ENCODE measurements at places on chromosomes 2 and 18.

DNA sequence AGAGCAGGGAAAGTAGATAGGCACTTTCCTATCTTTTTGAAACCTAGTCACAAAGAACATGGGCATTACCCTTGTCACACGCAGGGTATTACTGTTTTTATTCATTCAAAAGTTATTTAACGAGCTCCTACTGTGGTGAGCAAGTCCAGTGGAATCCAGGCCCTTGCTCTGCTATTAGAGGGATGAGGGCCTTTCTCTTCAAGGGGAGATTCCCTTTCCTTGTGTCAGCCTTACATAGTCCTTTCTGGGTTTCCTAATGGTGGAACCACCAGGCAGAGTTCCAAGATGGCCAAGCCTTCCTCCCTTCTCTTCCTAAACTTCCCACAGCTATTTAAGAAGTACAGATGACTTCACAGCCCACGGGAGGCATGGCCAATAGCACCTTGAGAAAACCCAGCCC lies 64.6 kb downstream of the SPTBN1 start:
- DNase-seq, result no peak

DNA sequence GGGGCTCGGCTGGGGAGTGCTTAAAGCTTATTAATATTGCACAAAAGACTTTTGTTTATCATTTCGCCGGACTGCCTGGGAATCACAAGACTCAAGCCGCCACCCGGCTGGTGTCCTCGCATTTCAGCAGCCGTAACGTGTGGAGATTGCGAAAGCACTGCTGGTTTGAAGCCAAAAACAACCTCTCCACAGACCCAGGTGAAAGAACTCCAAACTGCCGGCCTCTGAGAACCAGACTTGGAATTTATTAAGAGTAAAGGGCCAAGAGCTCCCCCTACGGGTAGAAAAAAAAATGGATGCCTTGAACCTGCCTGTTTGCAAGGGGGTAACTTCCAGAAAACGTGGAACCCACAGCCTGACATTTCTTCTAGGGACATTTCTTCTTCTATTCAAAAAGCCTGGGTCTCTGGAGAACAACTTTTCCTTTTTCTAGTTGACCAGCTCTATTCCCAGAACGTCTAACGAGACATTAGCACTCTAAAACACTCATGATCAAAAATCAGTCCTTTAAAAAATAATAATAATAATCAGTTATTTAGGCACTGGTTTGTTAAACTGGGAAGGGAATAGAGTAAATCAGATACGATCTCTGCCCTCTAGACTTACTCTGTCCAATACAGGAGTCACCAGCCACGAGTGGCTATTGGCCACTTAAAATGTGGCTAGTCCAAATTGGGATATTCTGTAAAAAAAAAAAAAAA lies 216.3 kb downstream of the C1D start:
- DNase-seq, result peak; percentile 69

DNA sequence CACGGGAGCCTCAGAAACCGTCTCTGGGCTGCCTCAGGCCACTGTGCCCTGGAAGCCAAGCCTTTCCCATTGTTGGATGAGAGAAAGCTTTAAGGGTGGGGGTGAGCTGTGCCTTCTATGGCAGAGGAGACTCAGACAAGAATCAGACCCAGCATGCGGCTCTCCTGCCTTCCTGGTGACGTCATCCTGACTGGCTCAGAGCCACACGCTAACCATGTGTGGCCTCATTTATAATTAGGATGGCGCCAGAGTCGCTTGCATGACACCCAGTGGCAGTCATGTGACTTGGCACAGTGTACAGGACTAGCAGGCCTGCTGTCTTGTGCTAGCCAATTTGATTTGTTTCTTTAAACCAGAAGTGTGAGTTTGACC lies 99.1 kb downstream of the SH3BP4 start:
- DNase-seq, result peak; percentile 9

- no peak for DNase-seq
These were observed 40.0 kb upstream of the FRZB start for GRCh38 chr2:182906454-182906853.

DNA sequence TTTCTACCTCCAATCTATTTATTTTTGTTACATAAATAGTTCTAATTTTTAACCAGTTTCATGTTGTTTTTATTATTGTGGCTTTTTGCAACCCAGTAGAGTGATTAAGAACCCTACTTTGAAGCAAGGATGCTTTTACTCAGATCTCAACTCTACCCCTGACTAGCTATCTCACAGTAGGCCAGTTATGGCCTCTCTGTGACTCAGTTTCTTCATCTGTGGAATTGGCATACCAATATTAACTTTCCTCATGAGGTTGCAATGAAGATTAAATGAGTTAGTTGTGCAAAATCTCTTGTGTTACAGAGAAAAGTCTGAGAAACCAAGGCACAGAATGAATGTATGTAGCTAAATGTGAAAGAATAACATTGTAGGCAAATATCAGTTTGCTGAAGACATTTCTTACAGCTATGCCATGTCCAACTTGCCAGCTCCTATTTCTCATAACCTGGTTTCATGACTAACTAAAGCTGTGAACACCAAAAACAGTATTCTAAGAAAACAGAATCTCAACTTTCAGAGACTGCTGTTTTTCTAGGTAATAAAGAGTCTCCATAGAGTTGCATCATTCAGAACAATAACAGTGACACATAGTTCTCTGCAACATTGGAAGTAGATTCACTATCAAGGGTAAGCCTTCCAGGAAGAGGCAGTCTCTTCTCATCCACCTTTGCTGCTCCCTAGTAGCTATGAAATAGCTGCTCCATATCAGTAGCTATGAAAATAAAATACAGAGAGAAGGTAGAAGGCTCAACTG lies 33.2 kb upstream of the CYTIP start:
- DNase-seq, result no peak

DNA sequence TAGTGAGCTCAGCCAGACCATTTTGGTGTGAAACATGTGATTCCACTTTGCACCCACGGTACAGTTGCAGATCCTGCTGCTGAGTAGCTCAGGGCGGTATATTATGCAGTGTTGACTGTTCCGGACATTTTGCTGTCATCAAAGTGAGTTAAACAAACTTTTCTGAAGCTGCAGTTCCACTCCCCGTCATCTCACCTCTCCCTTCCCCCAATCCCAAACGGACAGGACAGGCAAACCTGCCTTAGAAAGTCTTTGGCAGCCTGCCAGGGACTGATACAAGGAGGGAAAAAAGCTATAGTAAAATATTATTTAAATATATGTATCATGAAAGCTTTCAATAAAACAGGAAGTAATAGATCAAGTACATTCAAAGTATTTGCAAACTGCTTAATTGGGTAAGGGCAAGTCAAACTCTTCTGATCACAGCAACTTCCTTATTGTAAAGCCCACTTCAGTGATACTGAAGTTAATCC lies 35.5 kb upstream of the SP5 start:
- no peak for DNase-seq

DNA sequence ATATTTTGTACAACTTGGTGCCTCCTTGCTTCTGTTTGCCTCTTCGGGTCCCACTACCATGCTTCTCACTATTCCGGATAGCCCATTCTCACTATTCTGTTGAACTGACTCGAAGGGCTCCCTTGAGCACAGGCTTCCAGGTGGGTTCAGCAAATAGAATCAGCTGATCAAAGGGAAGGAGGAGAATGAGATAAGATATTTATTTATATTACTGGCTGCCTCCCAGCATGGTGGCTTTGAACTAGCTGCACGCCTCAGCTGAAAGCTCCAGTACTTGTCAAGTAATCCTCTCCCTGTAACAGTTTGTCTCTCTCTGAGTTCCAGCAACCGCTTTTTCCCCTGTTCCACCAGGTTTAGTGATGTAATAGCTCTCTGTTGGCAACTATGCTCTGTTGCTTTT lies 187.8 kb upstream of the HNRNPA3 start:
- no peak for DNase-seq

DNA sequence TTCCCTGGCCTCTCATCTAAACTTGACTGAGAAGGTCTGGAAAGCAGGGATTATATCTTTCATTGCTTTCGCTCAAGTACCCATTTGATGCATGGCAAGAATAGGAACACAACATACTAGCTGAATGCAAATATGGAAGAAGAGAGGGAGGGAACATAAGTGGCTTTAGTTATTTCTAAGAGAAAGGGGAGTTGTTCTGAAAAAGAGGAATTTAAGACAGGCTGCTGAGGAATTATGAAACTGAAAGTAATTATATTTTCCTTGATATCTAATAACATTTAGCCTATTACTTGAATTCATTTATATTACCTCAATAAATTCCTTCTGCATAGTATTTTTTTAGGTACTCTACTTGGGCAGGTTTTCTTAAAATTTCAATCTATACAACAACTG lies 105.8 kb upstream of the TTN start:
- DNase-seq, result no peak

DNA sequence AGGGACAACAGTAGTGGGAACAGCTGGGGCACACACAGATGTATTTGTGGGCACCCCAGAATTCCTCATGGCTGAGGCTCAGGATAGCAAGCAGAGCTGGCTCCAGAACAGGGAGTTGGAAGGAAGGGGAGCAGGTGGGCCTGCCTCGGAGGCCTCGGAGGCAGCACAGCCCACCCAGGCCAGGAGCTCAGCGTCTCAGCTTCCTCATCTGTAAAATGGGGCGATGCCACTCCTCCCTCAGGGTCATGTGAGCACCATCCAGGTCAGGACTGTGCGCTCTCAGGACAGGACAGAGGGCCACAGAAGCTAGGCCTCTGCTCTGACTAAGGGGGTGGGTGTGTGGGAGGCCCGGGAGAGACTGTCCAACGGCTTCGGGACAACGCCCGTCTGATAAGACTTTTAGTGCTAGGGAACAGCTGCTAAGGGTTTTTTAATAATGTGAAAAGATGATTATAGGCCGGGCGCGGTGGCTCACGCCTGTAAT lies 106.2 kb downstream of the HDAC4 start:
- DNase-seq, result no peak

- no peak for DNase-seq
These were observed 1.0 kb downstream of the EPHA4 start for GRCh38 chr2:221571025-221571550.

DNA sequence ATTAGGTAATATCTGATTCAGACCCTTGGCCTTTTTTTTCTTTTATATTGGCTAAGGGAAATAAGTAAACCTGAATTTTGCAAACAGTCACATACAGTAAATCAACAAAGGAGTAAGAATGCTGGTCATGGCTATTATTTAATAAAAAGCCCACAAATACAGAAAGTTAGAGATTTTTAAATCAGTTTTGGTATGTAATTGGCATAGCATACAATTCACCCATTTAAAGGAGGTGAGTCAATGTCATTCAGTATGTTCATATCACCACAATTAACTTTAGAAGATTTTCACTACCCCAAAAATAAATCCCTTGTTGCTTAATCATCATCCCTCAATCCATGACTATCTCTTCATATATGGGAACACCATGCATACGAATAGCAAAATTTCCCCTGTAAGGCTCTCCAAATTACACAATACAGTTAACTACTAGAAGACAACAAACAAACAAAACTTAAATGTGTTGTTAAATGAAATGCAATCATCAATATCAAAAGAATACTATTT lies 45.9 kb upstream of the NYAP2 start:
- DNase-seq, result no peak

DNA sequence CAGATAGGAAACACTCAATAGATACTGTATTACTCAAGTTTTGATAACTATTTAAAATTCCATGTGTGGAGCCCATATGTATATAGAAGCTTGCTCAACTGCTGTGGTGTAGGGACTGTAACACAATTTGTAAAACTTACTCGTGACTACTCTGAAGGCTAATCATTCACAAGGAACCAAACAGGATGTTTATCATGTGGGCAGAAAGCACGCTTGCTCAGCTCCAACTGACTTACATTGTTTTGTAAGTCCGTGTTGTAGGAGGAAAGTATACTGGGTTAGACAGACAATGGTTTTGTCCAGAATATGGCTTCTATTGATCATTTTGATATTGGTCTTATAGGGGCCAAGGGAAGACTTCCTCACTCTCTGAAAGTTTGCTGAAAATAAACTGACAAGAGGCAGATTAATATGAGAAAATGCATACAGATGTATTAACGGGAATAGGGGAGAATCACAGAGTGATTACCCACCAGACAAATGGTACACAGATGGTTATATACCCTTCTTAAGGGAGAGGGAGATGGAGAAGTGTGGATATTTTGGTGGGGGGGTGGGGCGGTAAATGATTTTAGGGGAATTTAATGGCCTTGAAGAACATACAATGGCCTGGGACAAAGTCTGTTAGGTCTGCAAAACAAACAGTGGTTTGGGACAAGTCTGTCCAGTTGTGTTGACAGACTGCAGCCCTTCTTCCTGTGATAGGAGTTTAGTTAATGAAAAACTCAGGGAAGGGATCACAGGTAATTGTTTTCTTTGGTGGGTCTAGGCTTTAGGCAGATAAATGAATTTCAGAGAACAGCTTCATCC lies 259.3 kb upstream of the SP5 start:
- DNase-seq, result no peak

DNA sequence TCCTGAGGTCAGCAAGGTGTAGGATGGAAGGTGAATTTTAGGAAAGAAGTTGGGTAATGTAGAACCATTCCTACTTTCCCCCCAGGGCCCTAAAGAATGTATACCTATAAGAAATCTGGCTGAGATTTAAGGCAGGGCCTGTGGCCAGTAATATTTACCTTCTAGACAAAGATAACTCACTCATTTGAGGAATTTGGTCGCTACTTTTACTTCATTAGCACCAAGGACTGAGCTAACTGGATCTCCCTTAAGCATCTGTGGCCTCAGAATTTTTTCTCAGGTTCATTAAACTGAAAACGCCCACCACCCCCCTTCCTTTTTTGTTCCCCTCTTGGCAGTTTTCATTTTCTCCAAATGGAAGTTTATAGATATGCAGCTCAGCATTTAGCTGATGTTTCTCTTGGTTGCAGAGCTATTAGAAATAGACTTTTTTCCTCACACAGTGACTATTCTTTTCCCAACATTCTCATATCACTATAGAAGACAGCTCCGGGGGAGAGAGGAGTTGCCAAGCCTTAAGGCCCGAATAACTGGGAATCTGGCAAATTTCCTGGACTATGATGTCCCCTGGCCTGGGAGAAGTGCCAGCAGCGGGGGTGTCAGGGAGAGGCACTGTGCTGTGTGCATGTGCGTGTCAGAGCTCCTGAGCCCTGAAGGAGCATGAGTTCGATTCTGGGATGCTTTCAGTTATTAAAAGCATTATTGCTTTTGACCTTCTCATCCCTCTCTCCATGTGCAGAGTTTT lies 310.9 kb downstream of the PRKCE start:
- peak; percentile 62 for DNase-seq

GRCh38 chr2:158394453-158394852 lies 62.1 kb downstream of the CCDC148 start:
- DNase-seq, result no peak

GRCh38 chr2:234241656-234242458 lies 191.4 kb downstream of the SPP2 start:
- DNase-seq, result no peak

GRCh38 chr18:48445540-48445939 lies 36.4 kb upstream of the ZBTB7C start:
- DNase-seq, result no peak

DNA sequence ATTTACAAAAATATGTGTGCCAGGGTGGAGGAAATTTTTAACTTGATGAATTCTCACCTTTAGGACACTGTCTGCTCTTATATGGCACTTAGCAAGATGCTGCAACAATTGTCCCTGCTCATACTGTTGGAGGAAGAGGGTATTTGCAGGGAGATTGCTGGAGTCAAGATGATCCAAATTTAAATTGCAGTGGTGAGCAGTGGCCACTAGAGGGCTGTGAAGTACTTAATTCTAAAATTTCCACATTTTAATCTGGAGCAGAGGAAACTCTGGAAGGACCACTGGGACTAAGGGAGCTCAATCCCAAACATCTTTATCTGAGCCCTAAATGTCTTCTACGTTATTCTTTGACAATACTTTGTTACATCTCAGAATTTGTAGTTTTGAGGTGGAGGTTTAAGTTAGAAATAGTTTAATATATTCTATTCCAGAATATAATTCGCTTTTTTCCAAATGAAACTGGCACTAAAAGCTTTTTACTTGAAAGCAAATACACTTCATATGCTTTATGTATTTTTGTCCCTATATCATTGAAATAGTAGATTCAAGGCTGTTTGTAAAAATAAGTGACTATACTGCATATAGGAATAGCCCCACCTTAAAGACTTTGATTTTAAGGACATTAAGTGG lies 33.0 kb upstream of the PTH2R start:
- no peak for DNase-seq

Data from cerebellar nuclear complex (tissue), 1 donor.